Adrenal gland (tissue), 19 donors: ENCODE measurements at places on chromosomes 3 and 15. TPM values are rescaled to one million over a fixed set of nuclear protein-coding genes. Genes with fewer than 3 reads are reported as not detected.
A peak's percentile ranks its signal among the peaks of the same experiment; 100 is the strongest.

Gene MYH15
- 0.08 TPM for total RNA-seq

Gene UROC1
- not detected for total RNA-seq

Gene DUOXA1
- total RNA-seq, result 12.7 TPM

Gene ANKUB1
- not detected for total RNA-seq

Gene KCNAB1
- 0.90 TPM for total RNA-seq

Gene SCG3
- total RNA-seq, result not detected

Gene GUCA1C
- 0.44 TPM for total RNA-seq

DNA sequence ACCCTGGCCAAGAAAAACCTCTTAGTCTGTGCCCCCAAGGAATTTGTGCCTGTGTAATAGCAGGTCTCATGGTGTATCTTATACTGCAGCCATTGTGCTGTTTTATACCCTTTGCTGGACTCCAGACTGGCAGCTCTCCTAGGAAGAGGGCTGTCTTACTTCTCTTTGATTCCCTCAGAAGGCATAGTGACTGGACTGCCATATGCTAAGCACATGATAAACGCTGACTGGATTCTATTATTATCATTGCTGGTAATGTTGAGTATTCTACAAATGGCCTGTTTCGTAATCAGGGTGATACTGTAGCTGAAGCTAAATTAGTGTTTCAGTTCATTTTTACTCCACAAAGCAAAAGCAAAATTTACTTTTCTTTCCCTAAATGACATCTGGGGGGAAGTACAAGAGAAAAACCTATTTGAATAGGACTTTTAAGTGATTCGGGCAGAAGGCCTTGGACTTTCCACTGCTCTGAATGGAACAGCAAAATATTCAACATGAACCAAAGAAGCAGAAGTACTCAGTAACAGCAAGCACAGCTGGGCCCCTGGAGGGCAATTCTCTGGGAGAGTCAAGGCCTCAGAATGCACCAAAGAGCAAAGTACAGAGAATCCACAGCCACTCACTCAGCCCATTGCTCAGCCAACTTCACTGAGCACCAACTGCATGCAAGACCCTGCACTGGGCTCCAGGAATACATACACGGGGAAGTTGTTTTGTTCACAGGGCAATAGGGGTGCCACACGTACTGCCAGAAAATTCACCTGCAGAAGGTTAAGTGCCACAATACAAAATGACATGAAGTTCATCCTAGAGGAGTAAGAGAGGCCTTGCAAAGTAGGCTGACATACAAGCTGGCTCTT lies 7.9 kb upstream of the BCL2A1 start:
- DNase-seq, result no peak
- H3K36me3 ChIP-seq, result no peaks in the 10 kb centered on the region
- peak overlapping the region; percentile 74 for H3K27ac ChIP-seq
- no peak overlapping the region for H3K4me3 ChIP-seq
- H3K27me3 ChIP-seq, result no peaks in the 10 kb centered on the region

DNA sequence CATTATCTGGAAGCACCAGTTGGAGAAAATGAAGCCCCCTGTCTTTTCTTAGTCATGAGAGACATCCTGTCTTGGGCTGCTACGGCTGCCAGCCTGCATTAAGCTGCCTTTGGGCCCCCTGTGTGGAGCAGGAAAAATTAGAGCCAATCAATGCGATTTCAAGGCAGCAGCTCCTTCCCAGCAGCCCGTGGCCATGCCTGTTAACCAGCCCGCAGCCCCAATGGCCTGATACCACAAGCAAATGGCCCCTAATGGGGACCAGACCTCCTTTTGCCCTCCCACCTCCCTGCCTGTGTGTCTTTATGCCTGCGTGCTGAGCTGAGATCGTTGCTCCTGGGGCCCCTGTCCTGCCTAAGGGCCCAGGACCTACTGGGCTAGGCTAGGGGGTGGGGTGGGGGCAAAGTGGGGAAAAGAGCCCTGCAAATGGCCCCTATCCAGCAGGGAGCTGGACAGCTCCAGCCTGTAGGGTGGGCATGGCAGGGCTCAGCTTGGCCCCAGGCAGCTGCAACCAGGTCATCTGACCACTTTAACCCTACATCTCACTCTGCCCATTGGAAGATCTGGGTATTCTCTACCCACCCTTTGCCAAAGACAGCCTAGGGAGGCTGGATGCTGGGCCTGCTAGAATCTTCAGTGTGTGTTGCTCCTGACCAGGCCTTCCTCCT lies 53.8 kb upstream of the MRPS22 start:
- H3K27me3 ChIP-seq, result no peaks in the 10 kb centered on the region
- DNase-seq, result no peak
- no peaks in the 10 kb centered on the region for H3K36me3 ChIP-seq
- H3K27ac ChIP-seq, result no peak overlapping the region

DNA sequence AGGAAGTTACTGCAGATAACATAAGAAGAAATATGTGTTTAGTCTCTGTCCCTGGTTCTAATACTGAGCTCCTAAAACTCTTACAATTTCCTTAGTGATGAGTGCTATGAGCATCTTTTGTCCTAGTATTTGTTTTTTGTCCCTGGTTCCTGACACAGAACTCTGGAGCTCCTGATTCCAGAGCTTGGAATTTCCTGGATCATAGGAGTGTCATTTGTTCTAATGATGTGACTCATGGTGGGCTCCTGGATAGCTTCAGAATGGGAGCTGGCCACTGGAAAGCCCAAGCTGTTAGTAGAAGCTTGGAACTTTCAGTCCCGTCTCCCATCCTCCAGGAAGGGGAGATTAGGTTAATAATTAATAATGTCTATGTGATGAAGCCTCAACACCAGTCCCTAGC lies 98.2 kb downstream of the CNTN6 start:
- no peaks in the 10 kb centered on the region for H3K27me3 ChIP-seq
- DNase-seq, result no peak
- H3K36me3 ChIP-seq, result no peaks in the 10 kb centered on the region
- no peak overlapping the region for H3K27ac ChIP-seq
- H3K4me1 ChIP-seq, result peaks cover under 1% of the 10 kb centered on the region

GRCh38 chr3:58562498-58562897 lies 14.7 kb downstream of the FAM107A start:
- DNase-seq, result no peak
- no peaks in the 10 kb centered on the region for H3K36me3 ChIP-seq
- H3K4me3 ChIP-seq, result no peak overlapping the region
- no peaks in the 10 kb centered on the region for H3K27me3 ChIP-seq
- no peak overlapping the region for H3K27ac ChIP-seq
- no peaks in the 10 kb centered on the region for H3K4me1 ChIP-seq

DNA sequence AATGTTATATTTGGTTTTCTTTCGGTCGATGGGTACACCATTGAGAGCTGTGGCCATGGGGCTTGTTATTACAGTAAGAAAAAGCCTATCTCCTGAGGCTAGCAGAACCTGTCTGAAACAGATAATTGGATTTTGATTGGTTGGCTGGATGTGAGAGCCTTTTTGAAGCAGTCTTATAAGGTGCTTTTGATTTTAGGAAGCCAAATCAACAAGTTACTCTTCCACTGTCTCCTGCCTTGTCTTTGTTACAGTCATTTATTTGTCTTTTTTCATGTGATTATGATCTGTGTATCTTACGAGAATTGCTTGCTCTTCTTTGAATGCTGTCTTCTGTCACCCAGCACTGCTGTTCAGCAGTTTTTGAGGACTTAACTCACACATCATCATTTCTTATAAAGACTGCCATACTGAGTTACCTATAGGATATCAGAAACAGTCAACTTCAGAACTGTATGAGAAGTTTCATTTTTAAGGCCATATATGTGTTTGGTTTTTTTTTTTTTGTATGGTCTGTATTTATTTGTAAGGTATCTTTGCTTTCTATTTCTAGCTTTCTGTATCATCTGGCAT lies 51.1 kb downstream of the MEF2A start:
- no peaks in the 10 kb centered on the region for H3K27me3 ChIP-seq
- H3K27ac ChIP-seq, result no peak overlapping the region
- no peaks in the 10 kb centered on the region for H3K36me3 ChIP-seq
- peaks cover 15% of the 10 kb centered on the region for H3K4me1 ChIP-seq
- H3K4me3 ChIP-seq, result no peak overlapping the region

GRCh38 chr15:41545218-41545617 lies 1.2 kb upstream of the RPAP1 start:
- H3K4me1 ChIP-seq, result peaks cover 10% of the 10 kb centered on the region
- no peaks in the 10 kb centered on the region for H3K36me3 ChIP-seq
- DNase-seq, result no peak

GRCh38 chr3:46293991-46294833 lies 52.0 kb downstream of the CCR3 start:
- H3K27ac ChIP-seq, result no peak overlapping the region
- H3K4me1 ChIP-seq, result no peaks in the 10 kb centered on the region
- no peaks in the 10 kb centered on the region for H3K27me3 ChIP-seq
- DNase-seq, result no peak
- no peaks in the 10 kb centered on the region for H3K36me3 ChIP-seq
